ENCODE measurements at places on chromosomes 4 and X.

GRCh38 chr4:47785153-47785552 is 52.7 kb downstream of the CORIN start:
- DNase-seq, result no peak

DNA sequence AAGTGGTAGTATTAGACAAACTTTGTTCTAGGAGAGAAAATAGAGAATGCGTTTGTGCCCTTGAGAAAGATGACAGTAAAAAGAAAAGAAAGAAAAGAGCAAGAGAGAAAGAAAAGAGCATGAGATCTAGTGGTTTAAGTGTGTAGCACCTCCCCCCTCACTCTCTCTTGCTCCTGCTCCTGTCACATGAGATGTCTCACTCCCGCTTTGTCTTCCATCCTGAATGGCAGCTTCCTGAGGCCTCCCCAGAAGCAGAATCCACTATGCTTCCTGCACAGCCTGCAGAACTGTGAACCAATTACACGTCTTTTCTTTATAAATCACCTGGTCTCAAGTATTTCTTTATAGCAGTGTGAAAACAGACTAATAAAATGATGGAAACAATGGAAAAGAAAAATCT is 499.6 kb downstream of the ACTRT1 start:
- DNase-seq, result no peak

DNA sequence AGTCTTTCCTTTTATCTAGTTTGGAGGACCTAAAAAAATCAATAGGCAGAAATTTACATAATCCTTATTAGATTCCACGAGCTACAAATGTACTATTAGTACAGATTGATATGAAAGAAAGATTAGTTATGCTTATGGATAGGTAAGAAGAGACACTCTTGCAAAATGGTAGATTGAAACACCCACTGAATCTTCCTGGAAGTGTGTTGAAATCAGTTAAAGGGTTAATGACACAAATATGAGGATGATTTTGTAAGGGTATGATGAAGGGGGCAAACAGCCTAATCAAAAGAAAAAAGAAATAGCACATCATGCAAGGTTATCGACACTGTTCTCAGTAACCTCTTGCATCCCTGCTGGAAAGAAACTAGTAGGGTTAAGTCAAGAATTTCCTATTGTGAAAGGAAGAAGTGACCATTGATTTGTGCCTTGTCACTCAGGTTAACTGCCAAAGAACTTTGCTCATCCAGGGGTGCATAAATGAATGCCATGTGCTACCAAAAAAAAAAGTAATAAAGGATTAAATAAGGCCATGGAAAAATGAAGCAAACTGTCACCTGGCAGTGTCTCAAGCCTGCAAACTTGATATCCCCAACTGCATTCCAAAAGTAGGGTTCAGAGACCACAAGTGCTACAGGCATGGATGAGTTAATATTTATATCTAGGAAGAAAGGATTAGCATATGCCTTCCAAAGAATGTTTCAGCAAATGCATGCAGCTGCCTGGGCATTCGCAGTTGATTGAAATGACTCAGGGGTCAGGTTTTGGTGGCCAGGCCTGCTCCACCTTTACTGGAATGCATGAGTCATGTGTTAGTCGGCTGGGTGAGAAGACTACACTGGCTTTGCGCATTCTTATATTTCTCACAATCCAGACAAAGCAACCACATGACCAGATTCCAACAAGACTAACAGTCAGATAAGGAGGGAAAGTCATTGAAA is 78.3 kb upstream of the ATXN3L start:
- DNase-seq, result no peak

GRCh38 chrX:48578661-48579128 is 4.4 kb downstream of the RBM3 start:
- DNase-seq, result no peak

DNA sequence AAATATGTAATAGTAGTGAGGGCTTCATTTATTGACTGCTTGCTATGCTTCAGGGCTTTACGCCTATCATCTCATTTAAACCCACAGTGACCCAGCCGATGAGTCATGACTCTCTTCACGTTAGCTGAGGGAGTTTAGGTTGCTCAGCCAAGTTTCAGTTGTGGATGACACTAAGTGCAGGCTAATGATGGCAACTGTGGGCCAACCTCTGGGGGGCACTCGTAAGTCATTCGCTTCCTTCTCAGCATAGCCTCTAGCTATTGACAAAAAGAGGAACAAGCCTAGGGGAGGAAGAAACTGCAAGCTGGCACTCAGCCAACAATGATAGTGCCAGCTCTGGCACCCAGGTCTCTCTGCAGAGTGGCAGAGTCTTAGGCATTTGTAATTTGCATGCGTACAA is 325.0 kb downstream of the ARHGAP10 start:
- DNase-seq, result peak; percentile 16

DNA sequence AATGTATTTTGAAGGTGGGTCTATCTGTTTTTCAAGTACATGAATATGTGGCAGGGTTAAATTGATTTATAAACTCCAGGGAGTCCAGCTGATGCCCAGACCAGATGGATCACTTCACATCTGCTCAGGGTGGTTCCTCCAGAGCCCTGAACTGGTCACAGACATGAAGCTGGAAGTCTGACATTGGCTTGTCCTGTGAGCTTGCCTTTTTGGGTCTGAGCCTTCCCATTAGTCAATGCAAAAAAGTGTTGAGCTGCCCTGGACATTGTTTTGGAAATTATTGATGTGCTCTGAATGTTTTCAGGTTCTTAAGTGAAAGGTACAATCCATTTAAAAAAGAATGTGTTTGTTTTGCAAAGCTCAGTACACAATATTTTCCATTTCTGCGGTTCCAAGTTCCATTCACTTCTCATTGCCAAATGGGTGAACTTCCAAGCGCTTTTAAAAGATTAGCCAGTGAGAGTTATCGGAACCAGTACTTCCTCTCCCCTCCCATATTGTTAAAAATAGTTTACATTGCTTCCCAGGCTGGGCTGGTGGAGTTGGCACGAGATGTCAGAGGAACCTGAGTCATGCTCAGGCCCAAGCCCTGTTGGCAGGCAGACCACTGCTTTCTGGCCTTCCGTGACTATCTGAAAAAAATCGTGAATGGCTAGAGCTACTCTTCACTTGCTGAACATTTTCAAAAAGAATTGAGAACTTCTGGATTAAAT is 52.1 kb downstream of the PDGFRA start:
- no peak for DNase-seq

GRCh38 chr4:134202166-134202956 is 772 bp upstream of the PABPC4L start:
- no peak for DNase-seq

DNA sequence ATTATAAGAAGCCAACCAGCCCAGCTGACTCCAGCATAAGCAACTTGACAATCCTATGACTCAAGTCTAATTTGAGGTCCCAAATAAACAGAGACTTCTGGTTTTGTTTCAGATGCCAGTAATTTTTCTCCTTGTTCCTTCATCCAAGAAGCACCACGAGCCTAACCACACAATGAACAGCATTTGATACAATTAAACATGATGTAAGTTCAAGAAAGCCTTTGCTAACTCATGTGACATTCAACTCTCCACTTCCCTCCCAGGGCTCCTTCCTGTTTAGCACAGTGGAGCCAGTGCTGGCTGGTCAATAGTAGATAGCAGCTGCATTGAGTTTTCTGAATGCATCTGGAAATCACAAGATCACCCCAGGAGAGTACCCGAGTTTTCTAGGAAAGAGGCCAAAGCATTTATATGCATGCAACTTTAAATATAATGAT is 206.3 kb downstream of the ARHGAP24 start:
- DNase-seq, result no peak

DNA sequence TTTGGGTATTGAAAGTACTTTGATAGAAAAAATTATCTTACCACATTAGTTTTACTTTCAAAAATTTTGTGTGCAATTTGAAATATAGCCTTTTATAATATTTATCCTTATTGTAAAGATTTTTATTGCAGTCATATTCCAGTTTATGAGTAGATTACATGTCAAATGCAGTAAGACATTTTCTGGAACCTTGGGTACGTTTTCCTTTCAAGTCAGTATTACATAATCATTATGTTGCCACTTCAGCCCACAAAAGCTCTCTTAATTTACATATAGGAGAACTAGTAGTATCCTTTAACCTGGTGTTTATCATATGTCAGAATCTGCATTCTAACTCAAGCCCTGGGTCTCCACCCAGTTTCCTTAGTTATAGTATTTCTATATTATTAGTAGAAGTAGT is 98.5 kb downstream of the CENPC start:
- no peak for DNase-seq

GRCh38 chr4:147840838-147841738 is 109.2 kb downstream of the ARHGAP10 start:
- DNase-seq, result no peak

- no peak for DNase-seq
These were observed 2.2 kb downstream of the FBXO8 start for GRCh38 chr4:174281182-174281737.

DNA sequence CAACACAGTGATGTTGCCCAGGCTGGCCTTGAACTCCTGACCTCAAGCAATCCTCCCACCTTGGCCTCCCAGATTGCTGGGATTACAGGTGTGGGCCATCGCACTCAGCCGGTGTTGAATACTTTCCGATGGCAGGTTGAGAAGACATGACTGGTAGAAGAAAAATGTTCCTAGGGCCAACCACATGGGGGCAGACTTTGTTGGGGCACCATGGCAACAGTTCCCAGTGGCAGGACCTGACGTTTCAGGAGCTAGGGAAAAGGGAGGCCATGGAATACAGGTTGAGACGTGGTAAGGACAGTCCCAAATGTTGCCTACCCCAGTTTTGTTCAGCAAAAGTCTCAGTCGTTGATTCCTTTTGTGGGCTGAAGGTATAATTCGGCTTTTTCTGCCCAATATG is 134.6 kb downstream of the ASMT start:
- DNase-seq, result no peak

- no peak for DNase-seq
These were observed 35.5 kb upstream of the UGT2B4 start for GRCh38 chr4:69531251-69531650.

GRCh38 chr4:76998251-76998901 is 48.8 kb downstream of the SEPTIN11 start:
- DNase-seq, result no peak

DNA sequence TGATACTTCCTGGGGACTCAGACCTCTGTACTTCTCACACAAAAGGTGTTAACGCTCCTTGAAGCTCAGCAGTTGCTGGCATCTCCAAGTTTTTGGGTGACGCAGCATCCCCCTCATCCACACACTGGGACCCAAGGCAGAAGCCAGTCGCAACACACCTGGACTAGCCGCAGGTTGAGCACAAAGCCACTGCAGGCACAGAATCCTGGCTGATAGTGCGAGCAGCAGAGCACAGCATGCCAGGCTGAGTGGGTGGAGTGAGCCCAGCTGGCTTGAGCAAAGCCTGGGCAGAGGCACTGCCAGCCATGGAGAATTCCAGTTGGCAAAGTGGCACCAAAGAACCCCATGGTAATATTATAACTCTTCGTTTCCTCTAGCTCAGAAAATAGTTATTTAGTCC is 873.2 kb upstream of the NDST4 start:
- DNase-seq, result no peak

- DNase-seq, result no peak
These were observed 5.3 kb downstream of the DIAPH2 start for GRCh38 chrX:96689991-96690390.

GRCh38 chr4:152586668-152587067 is 50.8 kb upstream of the FBXW7 start:
- DNase-seq, result no peak

DNA sequence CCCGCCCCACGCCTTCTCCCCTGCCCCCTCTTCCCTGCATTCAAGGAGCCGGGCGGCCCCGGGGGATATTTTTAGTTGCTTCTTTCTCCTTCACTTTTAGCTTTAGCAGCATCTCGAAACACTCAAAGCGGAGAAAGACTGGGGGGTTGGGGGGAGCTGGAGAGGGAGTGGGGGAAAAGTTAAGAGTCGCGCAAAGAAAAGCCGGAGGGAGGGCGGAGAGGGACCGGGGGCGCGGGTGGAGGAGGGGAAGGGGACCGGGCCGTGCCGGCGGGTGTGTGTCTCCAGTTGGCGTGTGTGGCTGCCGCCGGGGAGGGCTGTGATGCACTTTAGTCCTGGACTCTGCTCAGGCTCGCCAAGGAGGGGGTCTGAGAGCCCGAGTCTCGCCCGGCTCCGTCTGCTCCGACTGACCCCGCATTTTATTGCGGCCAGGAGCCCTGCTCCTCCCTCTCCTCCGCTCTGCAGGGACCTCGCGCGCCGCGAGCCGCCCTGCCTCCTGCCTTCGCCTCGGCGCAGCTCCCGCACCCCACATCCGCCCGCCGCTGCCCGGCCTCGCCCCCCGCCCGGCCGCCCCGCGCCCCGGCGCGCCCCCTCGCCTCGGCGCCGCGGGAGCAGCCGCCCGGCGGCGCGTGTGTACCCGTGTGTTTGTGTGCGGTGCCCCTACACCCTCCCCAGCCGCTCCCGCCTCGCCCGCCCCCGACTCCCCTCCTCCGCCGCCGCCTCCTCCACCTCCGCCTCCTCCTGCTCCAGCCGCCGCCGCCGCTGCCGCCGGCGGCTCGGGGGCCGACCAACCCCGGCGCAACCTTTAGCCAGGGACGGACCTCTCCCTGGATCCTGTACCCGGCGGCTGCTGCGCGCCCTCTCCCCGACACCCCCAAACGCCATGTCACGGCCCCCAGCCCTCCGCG is 1.4 kb downstream of the ZNF827 start:
- peak; percentile 24 for DNase-seq

DNA sequence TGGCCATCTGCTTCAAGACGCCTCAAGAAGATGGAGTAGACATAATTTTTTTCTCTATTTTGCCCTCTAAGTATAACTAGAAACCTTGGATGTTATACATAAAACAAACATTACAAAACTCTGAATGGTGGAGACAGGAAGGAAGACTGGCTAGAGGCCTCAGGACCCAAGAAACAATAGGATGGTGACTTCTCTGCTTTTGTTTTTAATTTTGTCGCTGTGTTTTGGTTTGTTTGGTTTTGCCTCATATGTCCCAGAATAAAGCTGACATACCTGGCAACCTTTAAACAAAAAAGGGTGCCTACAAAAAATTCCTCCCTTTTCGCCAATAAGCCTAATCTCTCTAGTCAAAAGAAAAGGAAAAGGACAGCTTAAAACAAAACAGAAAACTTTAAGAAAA is 109.1 kb downstream of the PPP4R3C start:
- DNase-seq, result no peak

DNA sequence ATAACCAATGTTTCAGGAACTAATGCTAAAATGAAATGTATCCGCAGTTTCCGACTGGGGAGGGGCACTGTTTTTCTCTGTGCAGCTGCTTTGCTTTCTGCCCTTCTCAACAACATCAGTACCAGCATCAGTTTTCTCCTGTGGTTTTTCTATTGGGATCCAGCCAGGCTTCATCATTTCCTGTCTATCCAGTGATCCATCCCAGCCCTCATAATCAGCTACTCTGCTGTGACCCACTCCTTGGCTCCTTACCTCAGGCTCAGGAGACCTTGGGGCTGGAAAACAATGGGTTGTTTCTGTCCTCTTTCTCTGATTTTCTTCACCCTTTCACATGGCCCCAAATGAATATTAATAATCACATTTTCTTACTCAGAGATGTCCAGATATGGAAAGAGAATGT is 222.2 kb upstream of the DKK2 start:
- DNase-seq, result no peak

DNA sequence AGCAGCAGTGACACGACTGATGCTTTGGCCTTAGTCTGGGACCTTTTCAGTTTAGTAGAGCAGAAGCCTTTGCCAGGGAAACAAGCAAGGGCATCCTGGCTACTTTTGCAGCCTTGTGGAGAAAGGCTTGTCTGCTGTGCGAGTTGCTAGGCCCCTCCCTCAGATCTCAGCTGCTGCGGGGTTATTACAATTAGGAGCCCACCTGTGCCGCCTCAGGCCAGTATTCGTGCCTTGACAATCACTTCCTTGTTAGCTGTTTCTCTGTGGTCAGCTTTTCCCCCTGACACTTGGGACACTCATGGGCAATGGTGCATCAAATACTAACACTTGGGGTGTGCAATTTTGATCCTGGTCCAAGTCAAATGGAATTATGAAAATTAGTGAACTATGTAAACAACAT is 67.9 kb downstream of the SH2D1A start:
- no peak for DNase-seq

- DNase-seq, result no peak
These were observed 251.1 kb upstream of the MAD2L1 start for GRCh38 chr4:120317713-120318112.

Data from activated CD4-positive, alpha-beta T cell treated with anti-CD3 and anti-CD28 coated beads for 1 hour (primary cell).